ENCODE measurements at places on chromosomes 7 and 10.

DNA sequence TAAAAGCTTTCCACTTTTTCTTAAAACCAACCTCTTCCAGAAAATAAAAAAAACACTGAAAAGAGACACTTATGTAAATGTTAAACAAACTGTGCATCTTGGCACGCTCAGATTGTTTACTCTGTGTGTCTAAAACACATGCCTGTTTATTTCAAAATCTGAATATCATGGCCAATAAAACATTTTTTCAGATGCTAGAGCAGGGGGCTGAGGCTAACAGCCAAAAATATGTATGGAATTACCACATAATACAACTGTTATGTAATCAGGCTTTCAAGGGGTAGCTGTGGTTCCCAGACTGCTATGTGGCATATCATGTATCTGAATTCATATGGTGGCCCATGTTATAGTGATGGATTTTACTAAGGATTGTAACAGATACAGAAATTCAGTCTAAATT is 130.4 kb downstream of the HIBADH start:
- DNase-seq = no peak

DNA sequence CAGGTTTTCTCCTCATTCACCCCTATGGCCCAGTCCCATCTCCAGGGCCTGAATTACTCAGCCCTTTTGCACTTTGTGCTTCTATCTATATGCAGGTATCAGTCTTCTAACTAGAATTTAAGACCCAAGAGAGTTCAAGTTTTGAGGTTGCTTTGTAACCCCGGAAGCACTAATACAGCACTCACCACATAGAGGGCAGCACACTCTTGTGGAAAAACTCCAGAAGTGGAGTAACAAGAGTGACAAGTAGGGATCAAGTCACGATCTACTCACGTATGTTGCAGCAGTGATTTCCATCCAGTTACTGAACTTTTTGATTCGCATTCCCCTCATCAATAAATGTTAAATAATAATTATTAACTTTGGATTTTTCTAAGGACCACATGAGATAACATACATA is 151.0 kb downstream of the CHCHD3 start:
- no peak for DNase-seq

- DNase-seq = no peak
Observed at GRCh38 chr10:29455095-29455494, 166.2 kb downstream of the LYZL1 start.

DNA sequence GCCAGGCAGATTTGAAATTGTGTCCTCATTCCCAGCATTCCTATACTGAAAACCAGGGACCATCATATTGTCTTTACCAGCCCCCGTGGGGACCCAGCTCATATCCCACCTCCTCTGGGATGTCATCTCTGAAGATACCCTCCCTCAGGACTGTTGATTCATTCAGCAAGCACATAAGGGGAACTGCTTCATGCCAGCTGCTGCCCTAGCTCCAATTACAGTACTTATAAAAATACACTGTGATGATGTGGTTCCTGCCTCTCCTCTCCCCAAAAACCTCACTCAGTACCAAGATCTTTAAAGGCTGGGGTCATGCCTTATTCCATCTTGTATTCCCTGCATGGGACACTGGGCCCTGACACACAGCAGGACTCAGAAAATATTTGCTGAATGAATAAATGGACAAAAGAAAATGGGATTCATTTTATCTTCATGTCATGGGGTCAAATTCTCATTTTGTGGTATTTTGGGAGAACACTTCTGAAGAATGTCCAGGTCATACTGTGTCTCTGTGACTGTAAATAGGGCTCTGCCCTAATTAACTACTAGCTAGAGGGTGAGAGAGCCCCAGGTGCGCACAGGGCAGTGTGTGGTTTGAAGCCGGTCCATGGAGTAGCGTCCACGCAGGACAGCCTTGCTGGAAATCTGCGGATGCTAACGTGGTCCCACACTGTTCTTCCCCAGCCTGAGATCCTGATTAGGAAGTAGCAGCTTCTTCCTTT is 29.0 kb upstream of the DAGLB start:
- DNase-seq = no peak

DNA sequence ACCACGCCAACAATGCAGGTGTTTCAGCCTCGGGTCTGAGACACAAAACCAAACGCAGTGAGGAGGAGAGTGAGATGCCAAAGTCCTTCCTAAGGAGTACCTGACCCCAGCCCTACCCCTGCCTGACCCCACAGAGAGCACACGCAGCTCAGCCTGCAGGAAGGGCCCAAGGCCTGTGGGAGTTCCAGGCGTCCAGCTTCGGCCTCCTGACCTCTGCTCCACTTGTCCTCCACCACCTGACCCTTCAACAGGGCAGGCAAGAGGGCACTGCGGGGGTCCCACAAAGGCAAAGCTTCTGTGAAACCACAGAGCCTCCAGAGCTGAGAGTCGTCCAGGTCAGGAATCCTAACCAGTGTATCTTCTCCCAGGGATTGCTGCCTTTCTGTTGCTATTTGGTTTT is 122.0 kb upstream of the PPP2R2D start:
- no peak for DNase-seq

- DNase-seq = no peak
Observed at GRCh38 chr10:5628451-5629302, 37.7 kb downstream of the ASB13 start.

DNA sequence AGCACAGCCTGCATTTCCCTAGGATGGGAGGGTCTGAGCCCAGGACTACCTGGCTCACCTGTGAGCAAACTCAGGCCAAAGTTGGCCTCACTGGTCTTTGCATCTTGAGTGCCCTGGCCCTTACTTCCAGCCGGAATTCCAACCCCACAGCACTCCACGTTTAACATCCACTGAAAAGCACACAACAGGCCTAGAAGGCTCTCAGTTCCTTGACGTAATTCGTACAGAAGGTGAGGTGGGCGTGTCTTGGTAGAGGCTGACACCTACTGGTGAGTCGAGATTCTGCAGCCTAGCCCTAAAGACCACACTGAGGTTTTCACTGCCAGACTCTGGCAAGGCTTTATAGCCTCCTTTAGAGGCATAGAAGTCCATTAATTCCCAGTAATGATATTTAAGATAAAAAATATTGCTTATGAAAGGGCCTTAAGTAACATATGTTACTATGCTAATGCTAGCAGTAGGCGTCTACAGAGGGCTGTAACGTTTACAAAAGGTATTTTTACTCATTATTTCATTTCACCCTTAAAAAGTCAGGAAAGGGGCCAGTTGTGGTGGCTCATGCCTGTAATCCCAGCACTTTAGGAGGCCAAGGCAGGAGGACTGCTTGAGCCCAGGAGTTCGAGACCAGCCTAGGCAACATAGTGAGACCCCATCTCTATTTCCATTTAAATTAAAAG is 95.8 kb downstream of the HIP1 start:
- peak; percentile 12 for DNase-seq

DNA sequence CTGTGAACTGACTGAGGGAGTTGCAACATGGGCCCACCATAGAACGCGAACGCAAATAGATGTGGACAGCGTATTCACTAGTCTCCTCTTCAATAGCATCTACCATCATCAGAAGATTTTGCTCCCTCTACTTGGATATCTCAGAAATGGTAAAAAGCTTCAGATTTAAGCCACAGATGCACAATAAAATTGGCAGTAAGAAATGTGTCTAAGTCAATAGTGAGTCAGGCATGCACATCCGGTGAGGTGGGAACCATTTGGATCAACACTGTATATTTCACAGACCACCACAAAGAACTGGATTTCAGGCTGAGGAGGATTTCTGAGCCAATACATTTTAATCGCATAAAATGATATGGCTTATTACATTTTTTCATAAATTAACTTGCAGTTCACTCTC is 111.5 kb upstream of the ADAM12 start:
- no peak for DNase-seq

DNA sequence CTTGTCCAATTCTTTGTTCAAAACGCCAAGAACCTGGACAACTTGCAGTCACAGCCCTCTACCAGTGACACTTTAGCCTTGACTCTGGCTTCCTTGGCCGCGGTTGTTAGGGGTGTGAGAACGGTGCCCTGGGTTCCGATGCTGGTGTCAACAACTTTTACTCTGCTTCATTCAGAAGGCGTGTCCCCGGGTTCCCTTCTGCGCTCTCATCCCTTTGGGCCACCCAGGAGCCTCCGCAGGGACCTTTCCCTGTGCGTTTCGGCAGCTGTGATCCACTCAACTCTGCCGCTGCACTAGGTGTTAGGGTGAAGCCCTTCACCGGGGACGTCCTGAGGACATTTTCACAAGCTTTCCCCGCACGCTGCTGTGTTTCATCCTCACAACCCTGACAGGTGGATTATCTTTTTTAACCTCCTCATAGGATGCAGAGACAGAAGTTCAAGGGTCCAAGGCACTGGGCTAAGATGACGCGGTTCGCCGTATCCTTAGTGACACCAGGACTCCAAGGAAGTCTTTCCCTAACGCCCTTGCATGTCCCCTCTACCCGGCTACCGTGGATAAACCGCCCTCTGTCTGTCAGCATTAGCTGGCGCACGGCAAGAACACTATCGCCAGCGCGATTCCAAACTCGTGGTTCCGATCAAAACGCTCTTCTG is 133.5 kb upstream of the SHH start:
- DNase-seq = no peak

- DNase-seq = peak; percentile 73
Observed at GRCh38 chr7:148527717-148528168, 62.8 kb upstream of the C7orf33 start.

DNA sequence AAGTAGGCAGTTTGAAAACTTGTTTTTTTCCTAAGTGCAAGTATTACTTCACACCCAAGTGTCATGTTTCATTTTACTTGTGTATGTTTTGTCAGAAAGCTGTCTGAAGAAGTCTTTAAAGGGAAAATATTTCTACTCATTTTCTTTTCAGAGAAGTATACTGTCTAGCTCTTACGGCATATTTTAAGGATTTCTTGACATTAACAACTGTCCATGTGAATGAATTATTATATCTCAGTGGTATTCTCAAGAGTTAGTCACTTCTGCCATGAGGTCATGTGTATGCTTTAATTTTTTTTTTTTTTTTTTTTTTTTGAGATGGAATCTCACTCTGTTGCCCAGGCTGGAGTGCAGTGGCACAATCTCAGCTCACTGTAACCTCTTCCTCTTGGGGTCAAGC is 229.5 kb downstream of the BICC1 start:
- DNase-seq = no peak

DNA sequence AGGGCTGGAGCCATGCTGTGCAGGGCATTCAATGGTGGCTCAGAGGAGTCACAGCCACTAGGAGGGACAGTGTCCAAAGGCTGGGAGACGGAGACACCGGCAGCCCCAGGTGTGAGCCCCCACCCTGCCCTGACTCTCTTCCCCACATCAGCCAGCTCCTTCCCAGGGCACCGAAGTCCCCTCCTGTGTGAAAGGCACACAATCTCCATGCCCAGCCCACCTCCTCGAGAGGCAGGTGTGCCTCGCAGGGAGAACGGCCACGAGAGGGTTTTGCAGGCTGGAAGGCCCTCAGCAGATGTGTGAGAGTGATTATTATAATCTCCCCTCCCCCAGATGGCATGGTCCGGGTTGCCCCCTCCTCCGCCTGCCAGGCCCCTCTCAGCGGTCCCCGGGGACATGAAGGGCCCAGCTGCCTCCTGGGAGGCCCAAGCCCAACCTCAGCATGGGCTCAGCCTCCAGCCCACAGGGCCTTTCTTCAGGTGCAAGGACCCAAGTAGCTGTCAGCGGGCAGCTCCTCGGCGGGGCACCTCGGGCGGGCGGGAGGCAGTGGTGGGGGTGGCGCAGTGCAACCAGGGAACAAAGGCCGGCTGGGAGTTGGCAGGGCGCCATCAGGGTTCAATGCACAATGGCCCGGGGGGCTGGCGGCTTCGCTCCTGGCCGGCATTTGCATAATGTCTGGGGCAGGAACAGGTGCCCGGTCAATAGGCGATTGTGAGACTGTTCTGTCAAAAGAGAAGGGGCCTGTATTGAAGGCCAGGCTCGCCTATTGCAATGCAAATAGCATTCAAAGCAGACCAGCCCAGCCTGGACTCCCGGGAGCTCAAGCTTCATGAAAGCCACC is 155.3 kb upstream of the ZMIZ1 start:
- DNase-seq = no peak

DNA sequence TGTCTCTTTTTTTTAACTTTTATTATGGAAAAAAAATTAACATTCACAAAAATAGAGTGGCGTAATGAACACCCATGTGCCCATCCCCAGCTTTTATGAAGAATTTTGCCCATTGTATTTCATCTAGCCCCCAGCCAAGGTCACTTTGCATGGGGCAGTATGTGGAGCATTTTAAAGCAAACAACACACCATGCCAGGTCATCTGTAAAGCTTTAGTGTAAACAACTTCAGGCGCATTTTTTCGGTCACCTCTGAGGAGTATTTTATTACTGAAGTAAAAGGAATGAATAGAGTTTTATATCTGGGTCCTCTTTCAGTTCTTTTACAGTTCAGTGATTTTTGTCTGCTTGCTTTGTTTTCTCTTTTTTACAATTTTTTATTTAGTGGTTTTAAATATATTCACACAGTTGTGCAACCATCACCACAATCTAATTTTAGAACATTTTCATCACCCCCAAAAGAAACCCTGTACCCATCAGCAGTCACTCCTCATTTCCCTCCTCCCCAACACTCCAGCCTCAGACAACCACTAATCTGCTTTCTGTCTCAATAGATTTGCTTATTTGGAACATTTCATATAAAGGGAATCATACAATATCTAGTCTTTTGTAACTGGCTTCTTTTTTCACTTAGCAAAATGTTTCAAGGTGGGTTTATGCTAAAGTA is 87.9 kb downstream of the SLC37A3 start:
- DNase-seq = no peak

DNA sequence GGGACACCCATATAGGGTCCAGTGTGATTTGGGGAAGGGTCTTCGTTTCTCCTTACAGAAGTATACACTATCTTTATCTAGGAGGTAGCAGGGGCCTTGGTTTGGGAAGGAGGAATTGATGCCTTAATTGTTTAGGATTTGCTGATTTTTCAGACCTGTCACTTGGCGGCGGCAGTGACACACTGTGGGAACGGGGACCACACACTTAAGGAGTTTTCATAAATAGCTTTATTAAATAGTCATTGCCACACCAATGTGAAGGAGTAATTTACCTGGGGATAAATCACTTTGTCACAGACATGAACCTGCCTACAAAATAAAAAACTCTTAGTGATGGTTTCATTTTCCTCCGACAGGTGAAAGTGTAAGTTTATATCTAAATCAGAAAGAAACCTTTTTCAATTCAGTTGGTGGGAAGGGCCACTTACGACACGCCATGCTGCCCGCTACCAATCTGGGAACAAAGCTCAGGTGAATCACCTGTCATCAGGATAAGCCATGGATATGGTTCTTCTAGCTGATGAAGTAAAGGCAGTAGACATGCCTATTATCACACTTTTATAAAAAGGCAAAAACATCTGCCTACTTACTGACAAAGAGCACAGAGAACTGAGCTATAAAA is 12.3 kb upstream of the ENO4 start:
- no peak for DNase-seq

DNA sequence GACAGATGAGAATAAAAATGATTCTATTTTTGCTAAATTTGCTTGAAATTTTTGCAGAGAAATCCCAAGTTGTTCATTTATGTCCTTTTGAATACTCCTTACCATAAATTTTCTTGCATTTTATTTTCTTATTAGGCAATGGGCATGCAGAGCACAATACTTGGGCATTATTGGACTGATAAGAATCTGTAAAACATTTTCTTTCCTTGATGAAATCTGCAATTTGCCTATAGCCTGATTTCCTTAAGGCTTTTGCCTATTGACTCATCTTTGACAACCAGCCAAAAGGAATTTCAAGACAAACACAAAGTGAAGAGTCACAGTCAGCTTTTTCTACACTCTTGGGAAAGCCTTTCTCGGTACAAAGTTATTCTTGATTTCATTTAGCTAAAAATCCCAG is 30.5 kb upstream of the GNAT3 start:
- no peak for DNase-seq

GRCh38 chr7:142960955-142961512 is 1.1 kb downstream of the KEL start:
- no peak for DNase-seq
